ENCODE measurements at places on chromosomes 6 and 20.
A peak's percentile ranks its signal among the peaks of the same experiment; 100 is the strongest.

DNA sequence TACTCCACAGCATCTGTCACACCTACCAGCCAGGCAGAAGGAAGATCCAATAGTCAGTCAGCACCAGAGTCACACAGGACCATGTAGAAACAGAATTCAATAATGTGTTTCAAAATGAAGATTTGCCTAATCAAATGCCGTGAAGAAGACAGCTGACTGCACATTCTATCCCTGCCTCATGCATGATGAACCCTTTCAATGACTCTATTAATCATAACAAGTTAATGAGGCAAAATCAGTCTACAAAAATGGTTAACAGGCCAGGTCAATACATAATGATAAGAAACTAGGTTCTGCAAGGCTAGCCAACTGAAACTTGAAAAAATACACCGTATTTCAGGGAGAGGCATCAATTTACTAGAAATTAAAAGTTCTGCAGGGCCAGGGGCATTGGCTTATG lies 6.7 kb upstream of the PNRC1 start:
- H3K36me3 ChIP-seq: no peaks in the 10 kb centered on the region
- DNase-seq: no peak
- H3K4me1 ChIP-seq: no peaks in the 10 kb centered on the region
- no peak overlapping the region for H3K4me3 ChIP-seq
- H3K27me3 ChIP-seq: no peaks in the 10 kb centered on the region

- no peak for DNase-seq
- no peaks in the 10 kb centered on the region for H3K27me3 ChIP-seq
- no peaks in the 10 kb centered on the region for H3K36me3 ChIP-seq
- no peak overlapping the region for H3K4me3 ChIP-seq
- H3K4me1 ChIP-seq: no peaks in the 10 kb centered on the region
Measured at GRCh38 chr6:121403964-121404363, 31.5 kb upstream of the GJA1 start.

DNA sequence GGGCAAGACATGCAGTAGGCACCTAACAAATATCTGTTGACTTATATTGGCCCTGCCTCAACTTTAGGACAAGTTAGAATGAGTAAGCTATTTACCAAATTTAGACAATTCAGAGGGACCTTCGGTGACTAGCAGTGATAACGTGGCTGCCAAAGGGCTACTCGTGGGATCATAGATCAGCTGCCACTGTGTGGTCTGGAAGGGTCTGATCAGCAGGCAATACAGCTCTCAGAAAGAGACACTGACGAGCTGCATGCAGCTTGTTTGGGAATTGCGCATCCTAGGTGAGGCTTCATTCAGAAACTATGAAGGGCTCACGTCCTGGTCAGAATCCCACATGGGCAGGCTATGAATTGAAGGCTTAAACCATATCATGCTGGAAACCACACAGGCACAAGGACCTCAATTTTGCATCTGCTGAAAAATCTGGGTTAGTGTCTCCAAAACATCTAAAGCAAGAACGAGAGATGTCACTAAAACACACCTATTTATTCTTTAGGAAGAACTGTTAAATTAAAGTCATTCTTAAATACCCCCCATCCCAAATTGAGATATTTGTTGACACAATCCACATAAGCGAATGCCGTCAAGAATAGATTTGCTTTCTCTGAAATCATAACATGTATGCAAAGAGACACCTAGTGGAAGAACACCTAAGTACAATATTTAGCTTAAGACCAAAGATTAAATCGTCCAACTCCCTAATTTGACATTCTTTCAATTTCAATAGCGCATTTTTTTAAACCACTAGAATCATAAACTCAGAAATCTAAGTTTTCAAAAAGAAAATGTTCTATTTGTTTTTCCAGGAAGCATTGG lies 79.6 kb downstream of the IPCEF1 start:
- no peak overlapping the region for H3K27ac ChIP-seq
- no peak overlapping the region for H3K4me3 ChIP-seq
- no peaks in the 10 kb centered on the region for H3K36me3 ChIP-seq
- H3K4me1 ChIP-seq: no peaks in the 10 kb centered on the region

DNA sequence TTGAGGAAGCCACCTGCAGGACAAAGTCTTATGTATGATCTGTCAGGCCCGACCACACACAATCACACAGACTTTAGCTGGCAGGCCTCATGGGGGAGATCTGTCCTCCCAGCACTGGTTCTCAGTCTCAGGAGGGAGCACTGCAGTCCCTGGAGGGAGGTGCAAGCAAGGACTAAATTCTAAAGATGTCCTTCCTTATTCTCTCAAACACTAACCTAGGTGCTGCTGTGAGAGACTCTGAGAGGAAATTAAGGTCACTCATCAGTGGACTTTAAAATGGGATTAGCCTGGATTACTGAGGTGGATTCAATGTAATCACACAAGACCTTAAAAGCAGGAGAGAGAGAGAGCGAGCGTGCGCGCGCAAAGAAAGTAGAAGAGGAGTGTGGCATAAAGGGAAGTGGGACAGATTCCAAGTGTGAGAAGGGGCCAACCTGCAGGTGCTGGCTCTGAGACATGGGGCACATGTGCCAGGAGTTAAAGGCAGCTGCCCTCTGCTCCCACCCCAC lies 14.3 kb downstream of the GLO1 start:
- DNase-seq: no peak
- H3K4me1 ChIP-seq: no peaks in the 10 kb centered on the region
- no peak overlapping the region for H3K27ac ChIP-seq
- H3K4me3 ChIP-seq: no peak overlapping the region
- no peaks in the 10 kb centered on the region for H3K27me3 ChIP-seq
- no peaks in the 10 kb centered on the region for H3K36me3 ChIP-seq

GRCh38 chr6:147448775-147449174 lies 59.7 kb upstream of the SAMD5 start:
- DNase-seq: no peak
- no peak overlapping the region for H3K27ac ChIP-seq
- H3K36me3 ChIP-seq: no peaks in the 10 kb centered on the region
- H3K4me1 ChIP-seq: no peaks in the 10 kb centered on the region

DNA sequence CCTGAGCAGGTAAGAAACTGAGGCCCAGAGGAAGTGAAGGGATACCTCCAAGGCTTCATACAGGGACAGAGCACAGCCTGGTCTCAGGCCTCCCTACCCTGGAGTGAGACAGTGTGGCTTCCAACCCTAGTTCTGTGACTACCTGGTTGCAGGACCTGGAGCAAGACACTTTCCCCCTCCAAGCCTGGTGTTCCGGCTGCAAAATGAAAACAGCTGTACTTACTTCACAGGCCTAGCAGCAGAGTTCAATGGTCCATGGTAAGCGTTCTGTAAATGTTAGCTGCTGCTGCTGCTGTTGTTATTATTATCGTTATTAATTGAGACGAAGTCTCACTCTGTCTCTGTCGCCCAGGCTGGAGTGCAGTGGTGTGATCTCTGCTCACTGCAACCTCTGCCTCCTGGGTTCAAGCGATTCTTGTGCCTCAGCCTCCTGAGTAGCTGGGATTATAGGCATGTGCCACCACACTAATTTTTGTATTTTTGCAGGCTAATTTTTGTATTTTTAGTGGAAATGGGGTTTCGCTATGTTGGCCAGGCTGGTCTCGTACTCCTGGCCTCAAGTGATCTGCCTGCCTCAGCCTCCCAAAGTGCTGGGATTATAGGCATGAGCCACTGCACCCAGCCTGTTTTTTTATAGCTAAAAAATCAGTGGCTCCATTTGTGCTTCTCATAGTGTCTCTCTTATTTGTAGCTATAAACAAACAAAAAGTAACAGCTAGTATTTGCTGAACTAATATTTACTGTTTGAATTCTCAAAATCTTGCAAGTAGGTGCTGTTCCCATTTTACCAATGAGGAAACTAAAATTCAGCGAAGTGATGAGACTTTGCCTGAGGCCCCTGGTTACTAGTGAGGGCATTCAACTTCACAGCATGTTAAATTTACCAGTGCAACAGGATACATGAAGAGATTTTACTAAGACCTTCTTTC lies 41.9 kb downstream of the COX4I2 start:
- H3K36me3 ChIP-seq: no peaks in the 10 kb centered on the region
- H3K27ac ChIP-seq: peak overlapping the region; percentile 31
- H3K4me1 ChIP-seq: no peaks in the 10 kb centered on the region
- no peak overlapping the region for H3K4me3 ChIP-seq
- H3K27me3 ChIP-seq: no peaks in the 10 kb centered on the region

DNA sequence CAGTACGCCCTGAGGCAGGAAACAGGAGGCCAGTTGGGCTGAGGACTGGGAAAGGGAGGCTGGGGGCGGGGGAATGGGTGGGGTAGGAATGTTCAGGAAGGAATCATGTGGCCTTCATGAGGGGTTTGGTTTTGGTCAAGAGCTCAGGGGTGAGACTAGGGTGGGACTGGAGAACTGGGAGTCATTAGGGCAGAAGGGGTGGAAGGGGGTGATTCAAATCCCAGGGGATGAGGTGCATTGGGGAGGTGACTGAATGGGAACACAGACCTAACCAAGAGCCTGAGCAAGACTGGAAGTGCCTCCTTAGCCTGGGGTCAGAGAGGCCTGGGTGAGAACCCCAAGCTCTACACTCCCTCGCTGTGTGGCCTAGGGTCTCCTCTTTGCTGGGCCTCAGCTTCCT lies 86.8 kb downstream of the DLGAP4 start:
- no peak overlapping the region for H3K27ac ChIP-seq
- no peaks in the 10 kb centered on the region for H3K4me1 ChIP-seq
- no peaks in the 10 kb centered on the region for H3K27me3 ChIP-seq
- no peak for DNase-seq
- no peaks in the 10 kb centered on the region for H3K36me3 ChIP-seq

GRCh38 chr6:161117942-161118341 lies 126.4 kb downstream of the MAP3K4 start:
- peaks cover 92% of the 10 kb centered on the region for H3K36me3 ChIP-seq
- DNase-seq: no peak
- no peak overlapping the region for H3K27ac ChIP-seq
- H3K4me1 ChIP-seq: no peaks in the 10 kb centered on the region
- H3K27me3 ChIP-seq: no peaks in the 10 kb centered on the region
